ENCODE measurements at places on chromosomes 1 and 21. TPM values are rescaled to one million over a fixed set of nuclear protein-coding genes. Genes with fewer than 3 reads are reported as not detected.

The XCL2 gene
- polyA plus RNA-seq = not detected

The LCK gene
- 1.5 TPM for polyA plus RNA-seq

The AIM2 gene
- 0.32 TPM for polyA plus RNA-seq

The CRNN gene
- polyA plus RNA-seq = not detected

The LTN1 gene
- 22.7 TPM for polyA plus RNA-seq

The CRTC2 gene
- 22.1 TPM for polyA plus RNA-seq

The STUM gene
- polyA plus RNA-seq = 7.1 TPM

DNA sequence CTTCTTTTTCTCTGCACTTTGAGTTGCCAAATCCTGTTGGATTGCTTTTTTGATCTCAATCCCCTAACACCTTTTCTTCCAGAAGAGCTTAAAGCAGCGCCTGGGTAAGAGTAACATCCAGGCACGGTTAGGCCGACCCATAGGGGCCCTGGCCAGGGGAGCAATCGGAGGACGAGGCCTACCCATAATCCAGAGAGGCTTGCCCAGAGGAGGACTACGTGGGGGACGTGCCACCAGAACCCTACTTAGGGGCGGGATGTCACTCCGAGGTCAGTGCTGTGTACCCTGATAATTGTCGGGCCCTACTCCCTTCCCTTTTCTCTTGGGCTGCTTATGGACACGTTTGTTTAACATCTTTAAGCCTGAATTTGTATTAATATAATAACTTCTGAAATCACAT is 8.3 kb downstream of the CHTOP start:
- no peak for DNase-seq

DNA sequence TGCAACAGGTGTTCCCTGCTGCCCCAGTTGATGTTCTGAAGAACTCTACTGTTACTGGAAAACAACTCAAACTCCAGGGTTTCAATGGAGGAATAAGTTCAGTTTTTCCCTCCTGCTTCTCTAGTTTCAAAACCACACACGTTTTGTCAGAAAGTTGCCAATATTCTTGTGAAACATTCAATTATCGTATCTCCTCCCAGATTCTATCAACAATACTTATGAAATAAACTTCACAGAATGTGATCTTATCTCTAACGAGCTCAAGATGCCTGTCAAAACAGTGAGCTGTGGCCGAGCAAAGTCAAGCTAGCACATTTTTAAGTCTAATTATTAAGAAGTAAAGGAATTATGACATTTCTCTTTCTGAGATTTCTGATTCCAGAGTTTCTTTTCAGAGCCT is 4.7 kb downstream of the OR2B11 start:
- no peak for DNase-seq

- no peak for DNase-seq
Observed at GRCh38 chr1:149906570-149907075, 7.3 kb downstream of the BOLA1 start.

DNA sequence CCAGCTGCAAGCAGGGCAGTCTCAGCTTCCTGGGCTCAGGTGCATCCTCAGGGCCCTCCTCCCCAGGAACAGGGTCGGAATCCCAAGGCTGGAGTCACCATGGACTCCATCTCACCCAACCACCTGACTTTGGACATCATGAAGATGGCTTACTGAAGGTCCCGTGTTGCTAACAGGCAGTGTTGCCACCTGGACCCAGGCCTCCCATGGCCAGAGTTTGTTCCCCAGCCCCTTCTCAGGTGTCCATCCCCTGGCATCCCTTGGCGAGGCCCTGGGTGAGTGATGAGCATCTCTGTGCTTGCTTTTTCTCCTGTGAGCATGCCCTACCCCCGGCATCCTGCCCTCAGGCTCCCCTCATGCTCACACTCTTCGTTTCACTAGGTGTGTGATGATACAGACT is 101.7 kb upstream of the EDN2 start:
- DNase-seq = no peak

DNA sequence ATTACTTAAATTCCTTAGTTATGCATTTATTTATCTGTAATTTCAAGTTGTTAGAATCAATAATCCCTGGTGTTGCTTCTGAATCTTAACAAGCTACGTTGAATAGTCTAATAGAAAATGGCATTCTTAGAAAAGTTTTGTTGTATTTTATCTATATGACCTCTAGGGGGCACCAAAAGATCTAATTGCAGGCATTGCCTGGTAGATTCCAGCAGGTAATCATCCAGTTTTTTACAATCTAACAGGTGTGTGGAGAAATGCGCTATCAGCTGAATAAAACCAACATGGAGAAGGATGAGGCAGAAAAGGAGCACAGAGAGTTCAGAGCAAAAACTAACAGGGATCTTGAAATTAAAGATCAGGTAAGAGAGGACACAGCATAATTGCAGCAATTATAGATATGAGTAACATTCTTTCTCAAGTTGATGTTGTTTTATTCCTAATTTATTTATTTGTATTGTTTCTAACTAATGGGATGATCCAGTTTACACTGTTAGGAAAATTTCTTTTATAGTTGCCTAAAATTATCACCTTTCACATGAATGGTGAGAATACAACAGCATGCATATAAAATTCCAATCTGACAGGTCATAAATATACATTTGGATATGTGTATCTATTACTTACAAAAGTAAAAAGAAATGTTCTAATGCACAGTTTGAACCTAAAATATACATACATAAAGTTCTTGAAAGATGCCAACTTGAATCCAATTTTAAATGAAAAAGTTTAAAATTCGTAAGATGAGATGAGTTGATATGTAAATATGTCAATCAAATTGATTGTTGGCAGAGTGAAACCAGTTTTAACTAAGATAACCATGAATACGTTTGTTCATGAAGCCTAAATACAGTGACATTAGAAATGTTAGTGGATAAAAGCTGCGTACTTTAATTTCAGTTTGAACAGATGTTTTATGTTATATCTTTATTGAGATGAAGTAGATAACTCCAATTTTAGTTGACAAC is 88.4 kb downstream of the SDCCAG8 start:
- peak; percentile 32 for DNase-seq

GRCh38 chr1:30680429-30680828 is 43.0 kb downstream of the MATN1 start:
- DNase-seq = no peak

GRCh38 chr1:217453816-217454215 is 177.1 kb downstream of the GPATCH2 start:
- no peak for DNase-seq

DNA sequence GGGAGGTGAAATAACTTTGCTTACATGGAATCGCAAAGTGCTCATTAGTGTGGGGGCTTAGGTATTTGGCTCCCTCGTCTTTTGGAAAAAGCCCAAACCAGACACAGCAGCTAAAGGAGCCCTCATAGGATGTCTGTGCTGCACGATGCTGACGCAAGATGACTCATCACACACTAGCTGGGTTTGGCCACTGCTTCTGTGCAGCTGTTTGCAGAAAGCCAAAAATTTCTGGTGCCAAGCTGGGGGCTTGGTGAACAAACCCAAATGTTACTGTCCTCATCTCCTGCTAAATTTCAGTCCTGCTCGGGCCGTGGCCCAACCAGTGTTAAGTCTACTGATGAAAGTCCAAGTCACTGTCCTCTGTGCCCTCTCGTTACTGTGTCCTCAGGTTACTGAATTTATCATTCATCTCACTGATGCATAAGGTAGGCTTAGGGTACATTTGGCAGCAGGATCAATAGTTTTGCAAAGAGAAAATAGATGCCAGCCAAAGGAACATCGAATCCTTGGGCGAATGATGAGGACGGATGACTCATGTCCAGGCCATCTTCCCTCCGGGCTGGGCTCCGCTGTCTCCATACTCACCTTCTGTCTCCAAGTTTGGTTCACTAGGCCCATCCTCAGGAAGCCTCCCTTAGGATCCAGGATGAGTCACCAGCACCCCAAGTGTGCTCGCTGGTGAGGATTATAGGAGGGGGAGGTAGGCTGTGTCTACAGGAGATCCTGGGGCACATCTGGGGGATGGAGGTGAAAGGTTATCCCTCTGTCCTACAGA is 177.7 kb downstream of the ADSS2 start:
- peak; percentile 67 for DNase-seq

GRCh38 chr21:39088031-39088370 is 95.2 kb downstream of the PSMG1 start:
- DNase-seq = no peak

All from muscle of arm (tissue), 14 donors.